ENCODE measurements at places on chromosomes 12 and 14.

GRCh38 chr14:56494167-56494566, 85.4 kb upstream of the TMEM260 start:
- DNase-seq, result no peak

GRCh38 chr12:90757957-90758356, 197.0 kb downstream of the CCER1 start:
- no peak for DNase-seq

GRCh38 chr12:105773471-105773870, 365.3 kb downstream of the NUAK1 start:
- no peak for DNase-seq

DNA sequence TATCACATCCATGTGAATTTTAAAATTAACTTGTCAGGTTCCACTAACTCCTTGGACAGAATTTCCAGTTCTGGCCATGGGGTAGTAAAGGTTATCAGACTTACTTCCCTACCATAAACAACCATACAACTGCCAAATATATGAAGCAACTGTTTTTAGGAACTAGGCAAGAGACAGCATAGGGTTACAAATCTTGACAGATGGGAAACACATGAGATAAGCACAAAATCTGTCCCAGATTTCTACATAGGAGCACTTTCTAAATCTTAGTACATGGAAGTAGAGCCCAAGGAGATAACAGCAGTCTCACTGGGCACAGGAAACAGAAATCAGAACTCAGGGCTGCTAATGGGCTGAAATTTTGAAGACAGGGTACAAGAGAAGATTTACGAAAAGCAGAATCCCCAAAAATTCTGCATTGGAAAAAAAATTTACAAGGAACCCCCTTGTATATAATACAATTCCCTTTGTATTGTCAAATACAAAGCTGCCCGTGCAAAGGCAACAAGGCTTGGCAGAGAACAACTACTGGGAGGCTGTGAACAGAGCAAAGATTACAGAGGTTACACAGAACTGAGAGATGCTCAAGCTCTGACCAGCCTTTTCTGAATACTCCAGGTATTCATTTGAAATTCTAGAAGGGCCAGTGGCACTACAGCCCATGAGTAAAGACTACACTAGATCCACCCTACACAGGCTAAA, 43.2 kb downstream of the GALNT4 start:
- DNase-seq, result no peak

- no peak for DNase-seq
These were observed 904 bp upstream of the FAM177A1 start for GRCh38 chr14:35044939-35045797.

GRCh38 chr14:65585216-65585615, 172.7 kb downstream of the FUT8 start:
- no peak for DNase-seq

GRCh38 chr12:13164921-13165616, 31.5 kb upstream of the EMP1 start:
- DNase-seq, result no peak

GRCh38 chr12:70040141-70040540, 203.1 kb upstream of the CNOT2 start:
- no peak for DNase-seq

GRCh38 chr12:3661028-3661427, 91.9 kb downstream of the CRACR2A start:
- no peak for DNase-seq

DNA sequence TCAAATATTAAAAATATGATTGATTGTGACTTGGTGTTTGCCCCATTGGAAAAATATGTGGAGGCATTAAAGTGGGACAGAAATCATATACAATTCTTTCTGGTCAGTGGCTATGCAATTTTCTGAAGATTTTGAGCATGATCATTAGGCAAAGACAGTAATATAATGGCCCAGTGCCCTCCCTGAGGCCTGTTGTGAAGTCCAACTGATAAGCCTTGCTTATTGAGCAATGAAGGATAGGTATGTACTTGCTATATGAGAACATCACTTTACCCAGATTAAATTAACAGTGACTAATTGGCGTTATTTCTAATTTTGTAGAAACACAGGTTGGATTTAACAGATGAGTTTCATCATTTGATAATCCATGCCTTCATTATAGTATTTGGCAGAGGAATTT, 57.1 kb downstream of the NKX2-1 start:
- DNase-seq, result no peak

- DNase-seq, result no peak
These were observed 4.1 kb upstream of the IFNG start for GRCh38 chr12:68163560-68164081.

DNA sequence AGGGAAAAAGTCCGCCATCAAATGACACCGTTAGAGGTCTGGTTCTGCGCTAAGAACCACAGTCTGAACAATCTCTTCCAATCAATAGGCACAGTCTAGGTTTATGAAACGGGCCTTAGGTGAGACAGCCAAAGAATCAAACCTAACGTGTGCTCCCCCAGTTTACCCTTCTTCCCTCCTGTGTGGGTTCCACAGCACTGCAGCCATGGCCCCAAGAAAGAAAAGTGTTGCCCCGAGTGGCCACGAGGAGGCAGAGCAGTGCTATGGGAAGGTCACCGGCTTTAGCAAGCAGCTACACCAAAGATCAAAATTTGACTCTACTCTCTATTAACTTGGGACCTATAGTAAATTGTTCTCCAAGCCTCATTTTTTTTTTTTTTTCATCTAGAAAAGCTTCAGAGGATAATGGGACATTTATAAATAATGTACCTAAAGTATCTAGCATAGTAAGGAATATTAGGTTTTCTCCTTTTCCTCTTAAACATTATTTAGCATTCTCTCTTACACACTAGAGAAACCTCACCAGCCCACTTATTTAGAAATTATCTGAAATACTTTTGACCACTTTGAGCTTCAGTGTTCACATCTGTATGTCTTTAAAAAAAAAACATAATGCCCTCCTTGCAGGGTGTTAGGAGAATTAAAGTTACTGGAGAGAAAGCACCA, 70.2 kb upstream of the GPHB5 start:
- peak; percentile 52 for DNase-seq

DNA sequence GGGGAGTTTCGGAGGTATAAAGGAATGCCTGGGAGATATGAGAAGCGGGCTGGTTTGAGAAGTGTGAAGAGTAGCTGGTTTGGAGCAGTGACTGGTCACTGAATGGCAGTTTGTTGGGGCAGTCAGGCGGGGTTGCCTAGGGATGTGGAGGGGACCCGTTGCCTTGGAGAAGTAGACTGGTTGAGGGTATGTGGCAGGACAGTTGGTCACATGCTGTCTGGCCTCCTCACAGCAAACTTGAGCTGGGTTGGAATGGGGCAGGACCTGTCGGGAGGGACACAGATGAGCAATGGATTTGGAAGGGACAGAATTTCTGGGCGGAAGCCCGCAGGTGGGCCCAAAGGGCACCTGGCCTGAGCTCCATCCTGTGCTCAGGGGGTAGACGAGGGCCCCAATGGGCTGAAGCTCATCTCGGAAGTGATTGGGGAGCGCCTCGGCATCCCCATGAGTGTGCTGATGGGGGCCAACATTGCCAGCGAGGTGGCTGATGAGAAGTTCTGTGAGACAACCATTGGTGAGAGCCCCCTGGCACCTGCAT, 2.2 kb downstream of the GPD1 start:
- no peak for DNase-seq

- DNase-seq, result no peak
These were observed 3.1 kb upstream of the CHPT1 start for GRCh38 chr12:101694297-101694848.

- DNase-seq, result no peak
These were observed 17.2 kb downstream of the NKX2-1 start for GRCh38 chr14:36502558-36503508.

GRCh38 chr12:27936196-27936595, 36.3 kb downstream of the PTHLH start:
- DNase-seq, result no peak

GRCh38 chr12:110600254-110600653, 13.7 kb upstream of the TCTN1 start:
- peak; percentile 57 for DNase-seq

All from GM13976 (cell line).